ENCODE measurements at places on chromosomes 7 and 10.

- DNase-seq, result no peak
Observed at GRCh38 chr7:31778296-31778695, 91.3 kb downstream of the PPP1R17 start.

DNA sequence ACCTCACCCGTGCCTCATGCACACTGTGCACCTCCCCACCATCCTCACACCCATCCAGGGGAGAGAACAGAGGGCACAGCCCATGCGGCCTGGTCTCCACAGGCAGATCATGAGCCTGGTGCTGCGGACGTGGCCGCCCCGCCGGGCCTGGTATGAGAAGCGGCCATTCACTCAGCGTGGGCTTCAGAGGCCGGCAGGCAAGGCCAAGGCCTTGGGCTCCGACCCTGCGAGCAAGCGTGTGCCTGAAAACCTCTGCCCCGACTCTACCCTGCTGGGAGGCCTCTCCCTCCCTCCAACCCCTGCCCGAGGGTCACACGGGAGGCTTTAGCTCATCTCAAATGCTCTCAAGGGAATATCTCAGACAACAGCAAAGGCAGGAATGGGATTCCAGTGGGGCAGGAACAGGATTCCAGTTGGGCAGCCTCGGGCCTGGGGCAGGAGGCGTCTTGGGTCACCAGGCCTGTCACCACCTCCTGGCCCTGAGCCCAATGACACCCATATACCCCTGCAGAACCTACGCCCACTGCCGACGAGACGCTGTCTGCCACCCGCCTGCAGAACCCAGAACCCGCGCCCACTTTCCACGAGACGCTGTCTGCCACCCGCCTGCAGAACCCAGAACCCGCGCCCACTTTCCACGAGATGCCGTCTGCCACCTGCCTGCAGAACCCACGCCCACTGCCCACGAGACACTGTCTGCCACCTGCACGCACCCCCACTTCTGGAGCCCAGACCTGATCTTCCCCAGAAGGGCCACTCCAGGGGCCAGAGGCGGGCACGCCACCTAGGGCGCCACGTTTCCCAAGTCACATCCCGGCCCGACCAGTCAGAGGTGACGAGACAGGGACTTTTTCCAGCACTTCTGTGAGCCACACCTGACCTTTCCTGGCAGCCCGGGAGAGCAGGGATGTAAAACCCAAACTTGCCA, 38.9 kb downstream of the ADAP1 start:
- peak; percentile 85 for DNase-seq

DNA sequence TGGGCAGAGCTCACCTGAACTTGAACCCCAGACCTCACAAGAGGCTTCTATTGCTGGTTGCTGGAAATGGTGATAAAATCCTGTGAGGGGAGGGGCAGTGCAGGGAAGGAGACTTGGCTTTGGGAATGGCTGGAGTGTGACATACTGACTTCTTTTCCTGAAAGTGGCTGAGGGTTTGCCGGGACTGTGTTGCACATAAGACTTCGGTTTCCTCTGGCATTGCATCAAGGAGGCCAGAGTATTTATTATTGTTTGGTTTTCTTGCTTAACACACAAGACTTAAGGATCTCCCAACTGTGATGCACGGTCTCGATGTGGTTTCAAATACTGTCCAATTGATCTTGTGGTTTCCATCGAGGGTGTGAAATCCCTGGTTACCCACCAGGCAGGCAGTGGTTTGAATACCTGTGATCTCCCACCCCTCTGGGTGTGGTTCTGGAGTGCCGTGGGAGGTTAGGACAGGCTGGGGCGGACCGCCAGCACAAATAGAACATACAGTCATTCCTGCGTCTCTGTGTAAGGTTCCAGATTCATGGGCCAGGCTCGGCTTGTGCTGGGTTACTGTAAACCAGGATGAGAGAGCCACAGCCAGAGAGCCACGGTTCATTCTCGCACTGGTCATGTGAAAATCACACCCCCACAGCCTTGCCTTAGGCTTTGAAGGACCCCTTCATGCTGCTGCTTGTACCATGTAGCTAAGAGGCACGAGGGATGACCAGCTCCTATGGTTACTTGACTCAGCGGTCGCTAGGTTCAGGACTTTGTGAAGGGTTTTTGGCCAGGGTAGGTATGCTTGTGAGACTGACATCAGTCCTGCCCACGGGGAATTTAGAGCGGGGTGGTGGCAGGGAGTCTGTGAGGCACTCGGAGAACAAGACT, 39.2 kb downstream of the WBP1L start:
- DNase-seq, result no peak

GRCh38 chr7:5620459-5620881, 161.0 kb downstream of the RNF216 start:
- DNase-seq, result peak; percentile 68

DNA sequence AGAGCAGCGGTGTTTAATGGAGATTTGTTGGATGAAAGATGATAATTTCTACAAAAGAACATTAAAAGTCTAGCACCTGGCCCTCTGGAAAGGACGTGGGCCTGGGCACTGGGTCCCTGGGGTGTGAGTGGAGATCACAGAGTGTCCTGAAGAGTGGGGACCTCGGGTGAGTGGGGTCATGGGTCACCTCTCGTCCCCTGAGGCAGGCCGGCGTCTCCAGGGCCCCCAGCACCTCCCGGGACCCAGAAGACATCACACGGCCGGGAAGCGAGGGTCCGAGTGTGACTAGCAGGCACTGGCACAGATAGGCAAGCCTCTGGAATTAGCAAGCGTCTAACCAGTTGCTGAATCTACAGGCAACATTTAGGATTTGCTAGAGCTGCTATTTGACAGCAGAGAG, 257.2 kb downstream of the MAD1L1 start:
- DNase-seq, result no peak

DNA sequence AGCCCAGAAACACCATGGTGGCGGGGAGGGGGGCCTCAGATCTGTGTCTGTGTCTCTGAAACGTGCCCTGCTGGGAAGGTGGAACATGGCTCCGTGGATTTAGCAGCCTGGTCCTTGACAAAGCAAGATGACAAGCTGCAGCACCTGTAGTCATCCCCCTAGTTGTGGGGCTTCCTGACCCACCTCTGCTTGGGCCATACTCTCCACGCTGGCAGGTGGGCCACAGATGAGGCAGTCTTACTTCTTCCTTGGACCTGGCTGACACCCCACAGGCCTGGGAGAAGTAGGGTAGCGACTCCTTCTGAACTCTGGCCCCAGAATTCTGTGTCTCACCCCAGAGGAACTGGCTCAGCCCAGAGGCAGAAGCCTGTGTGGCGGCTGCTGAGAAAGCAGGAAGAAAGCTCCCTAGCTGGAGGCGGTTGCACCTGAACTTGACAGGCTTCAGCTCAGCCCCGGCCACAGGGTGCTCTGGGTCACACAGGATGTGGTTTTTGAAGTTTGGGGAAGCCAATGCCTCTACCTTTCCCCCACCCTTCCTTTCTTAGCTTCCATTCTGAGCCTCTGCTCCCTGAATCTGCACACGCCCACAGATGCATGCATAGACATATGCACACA, 113.9 kb downstream of the ABLIM1 start:
- DNase-seq, result no peak
